ENCODE measurements at places on chromosomes 7 and 10.

DNA sequence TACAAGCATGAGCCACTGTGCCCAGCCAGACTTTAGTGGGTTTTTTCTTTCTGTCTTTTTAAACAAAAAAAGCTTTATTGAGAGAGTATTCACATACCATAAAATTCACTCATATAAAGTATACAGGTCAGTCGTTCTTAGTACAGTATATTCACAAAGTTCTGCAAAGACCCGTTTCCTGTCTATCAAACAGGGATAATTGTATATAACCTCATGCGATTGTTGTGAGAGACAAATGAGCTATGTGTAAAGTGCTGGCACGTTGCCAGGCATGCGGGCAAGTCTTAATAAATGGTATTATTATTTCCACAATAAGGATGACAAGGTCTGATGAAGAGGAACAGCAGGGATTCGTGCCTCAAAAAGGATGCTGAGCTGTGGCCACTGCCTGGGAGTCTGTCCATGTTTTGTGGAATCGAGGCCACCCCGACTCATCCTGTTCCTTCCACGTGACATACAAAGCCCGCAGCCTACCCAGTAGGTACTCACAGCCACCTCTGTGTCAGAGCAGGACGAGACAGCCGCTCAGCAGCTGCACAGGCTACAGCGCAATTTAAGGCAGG, 51.6 kb downstream of the SMKR1 start:
- peak; percentile 82 for DNase-seq

- no peak for DNase-seq
Observed at GRCh38 chr7:6028563-6028962, 2.6 kb upstream of the ANKRD61 start.

GRCh38 chr10:104831272-104831671, 190.2 kb downstream of the SORCS3 start:
- no peak for DNase-seq

DNA sequence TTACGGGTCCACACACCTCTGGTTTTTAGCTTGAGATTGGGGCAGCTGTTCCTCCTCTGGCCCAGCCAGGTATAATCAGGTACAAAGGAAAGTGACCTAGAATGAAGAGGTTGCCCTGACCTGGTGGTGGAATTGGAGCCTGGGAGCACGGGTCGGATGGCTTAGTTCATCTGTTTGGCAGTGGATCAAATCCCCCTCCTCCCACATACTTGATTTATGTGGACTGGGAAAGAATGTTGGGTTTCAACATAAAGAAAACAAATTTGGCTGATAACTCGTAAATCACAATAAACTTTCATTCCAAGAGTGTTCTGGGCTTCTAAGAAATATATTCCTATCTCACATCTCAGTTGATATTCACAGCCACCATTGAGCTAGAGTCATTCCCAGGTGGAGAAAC, 186.8 kb downstream of the CUX1 start:
- no peak for DNase-seq

GRCh38 chr10:13056456-13057077, 43.4 kb upstream of the OPTN start:
- peak; percentile 2 for DNase-seq

DNA sequence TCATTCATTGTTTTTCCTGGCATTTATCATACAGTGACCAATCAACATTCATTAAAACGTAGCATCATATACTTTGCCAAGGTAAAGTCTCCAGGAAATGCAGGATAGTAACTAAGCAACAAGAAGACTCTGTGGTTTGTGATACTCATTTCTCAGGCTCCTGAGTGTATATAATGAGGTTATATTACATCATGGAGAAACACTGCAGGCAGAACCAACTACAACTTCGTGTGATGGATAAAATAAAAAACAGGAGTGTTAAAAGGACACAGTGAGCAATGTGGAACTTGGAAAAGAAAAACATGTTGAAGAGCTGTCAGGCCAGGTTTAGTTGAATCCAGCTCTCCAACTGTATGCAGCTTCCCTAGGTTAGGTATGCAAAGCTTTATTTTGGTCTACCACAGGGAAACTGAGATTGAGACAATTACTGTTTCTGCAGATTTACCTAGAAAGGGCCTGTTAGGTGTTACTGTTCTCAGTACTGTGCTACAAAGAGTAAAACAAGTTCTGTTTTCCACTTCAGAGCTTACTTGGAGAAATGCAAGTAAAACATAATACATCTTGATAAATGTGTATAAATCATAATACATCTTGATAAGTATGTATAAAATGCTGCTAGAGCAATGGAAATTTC, 7.8 kb upstream of the CCNY start:
- no peak for DNase-seq

DNA sequence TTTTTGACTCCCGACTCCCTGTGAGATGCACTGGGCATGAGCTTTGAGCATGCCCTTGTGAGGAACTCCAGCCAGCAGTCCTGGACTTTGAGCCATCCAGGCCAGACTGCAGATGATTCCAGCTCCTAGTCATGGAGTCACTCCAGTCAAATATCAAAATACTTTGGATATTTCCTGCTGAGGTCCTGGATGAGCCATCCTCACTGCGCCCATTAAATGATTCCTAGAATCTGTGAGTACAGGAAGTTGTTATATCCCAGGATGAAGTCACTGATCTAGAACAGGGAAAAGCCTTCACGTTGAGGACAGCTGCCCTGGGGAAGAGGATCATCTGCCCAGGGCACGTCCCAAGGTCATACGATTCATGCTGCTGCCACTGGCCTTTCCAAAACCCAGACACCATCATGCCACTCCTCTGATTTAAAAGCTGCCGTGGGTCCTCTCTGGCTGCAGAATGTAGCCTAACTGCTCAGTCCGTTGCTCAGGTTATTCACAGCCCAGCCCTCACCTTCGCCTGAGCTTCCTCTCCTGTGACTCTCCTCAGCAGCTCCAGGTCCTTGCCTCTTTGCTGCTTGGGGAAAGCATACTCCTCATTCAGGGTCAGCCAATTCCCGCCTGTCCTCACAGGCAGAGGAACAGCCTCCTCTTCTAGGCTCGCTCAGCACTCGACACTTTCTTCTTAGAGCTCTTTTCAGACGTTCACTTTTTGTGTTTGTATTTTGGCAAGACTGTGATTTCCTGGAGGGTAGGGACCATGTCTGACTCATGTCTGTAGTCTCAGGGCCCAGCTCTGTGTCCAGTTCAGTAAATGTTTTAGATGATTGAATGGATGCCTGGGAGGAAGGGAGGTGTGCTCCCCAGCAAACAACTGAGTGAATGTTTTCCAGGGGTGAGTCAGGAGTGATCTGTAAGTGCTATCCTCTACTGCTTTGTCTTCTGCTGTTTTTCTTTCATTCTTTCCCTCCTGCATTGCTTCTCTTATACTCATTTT, 157.8 kb downstream of the SNX10 start:
- no peak for DNase-seq

GRCh38 chr7:10022957-10023356, 950.7 kb upstream of the PHF14 start:
- peak; percentile 49 for DNase-seq

DNA sequence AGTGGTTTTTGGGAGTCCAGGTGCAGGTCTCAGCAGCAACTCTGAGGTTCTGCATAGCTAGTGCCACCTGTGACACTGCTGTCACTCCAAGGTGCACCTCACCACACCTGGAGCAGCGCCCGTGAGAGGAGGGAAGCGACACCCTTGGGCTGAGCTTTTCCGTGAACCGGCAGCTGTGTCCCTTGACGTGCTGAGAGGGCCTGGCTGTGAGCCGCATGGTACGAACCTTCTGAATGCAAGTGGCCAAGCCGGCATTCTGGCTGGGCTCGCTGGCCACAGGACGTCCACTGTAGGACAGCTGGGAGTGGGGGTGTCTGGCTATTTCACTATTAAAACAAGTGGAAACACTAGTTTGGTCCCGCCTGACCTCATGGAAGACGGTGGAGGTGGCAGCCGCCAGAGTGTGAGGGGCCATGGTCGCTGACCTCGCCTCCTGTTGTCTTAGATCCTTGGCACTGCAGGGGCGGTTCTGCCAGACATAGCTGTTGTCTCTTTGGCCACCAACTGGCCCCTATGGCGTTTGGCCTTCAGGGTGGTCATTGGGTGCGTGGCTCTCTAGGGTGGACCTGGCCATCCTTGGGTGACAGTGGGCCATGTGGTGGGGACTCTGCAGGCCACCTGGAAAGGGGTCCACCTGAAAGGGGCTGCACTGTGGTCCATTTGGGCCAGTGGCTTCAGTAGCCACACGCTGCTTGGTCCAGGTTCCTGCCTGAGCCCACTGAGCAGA, 12.9 kb downstream of the INPP5A start:
- DNase-seq, result no peak

GRCh38 chr7:146285418-146285817, 168.8 kb downstream of the CNTNAP2 start:
- DNase-seq, result no peak

DNA sequence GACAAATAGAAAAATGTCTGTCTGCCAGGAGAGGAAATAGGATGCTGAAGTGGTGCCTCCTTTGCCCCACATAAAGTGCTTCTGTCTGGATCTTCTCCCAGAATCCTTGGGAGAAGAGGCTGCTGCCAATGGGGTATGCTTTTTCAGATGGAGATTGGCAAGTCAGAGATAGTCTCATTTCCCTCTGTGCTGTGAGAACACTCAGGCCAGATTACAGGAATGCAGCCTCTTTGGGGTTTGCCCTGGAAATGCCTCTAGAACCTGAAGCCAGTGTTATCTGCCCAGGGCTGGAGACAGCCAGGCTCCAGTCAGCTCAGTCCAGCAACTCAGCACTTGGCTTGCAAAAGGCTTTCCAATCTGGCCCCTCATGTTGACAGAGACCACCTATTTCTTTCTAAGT, 119.1 kb upstream of the PHYHIPL start:
- no peak for DNase-seq

DNA sequence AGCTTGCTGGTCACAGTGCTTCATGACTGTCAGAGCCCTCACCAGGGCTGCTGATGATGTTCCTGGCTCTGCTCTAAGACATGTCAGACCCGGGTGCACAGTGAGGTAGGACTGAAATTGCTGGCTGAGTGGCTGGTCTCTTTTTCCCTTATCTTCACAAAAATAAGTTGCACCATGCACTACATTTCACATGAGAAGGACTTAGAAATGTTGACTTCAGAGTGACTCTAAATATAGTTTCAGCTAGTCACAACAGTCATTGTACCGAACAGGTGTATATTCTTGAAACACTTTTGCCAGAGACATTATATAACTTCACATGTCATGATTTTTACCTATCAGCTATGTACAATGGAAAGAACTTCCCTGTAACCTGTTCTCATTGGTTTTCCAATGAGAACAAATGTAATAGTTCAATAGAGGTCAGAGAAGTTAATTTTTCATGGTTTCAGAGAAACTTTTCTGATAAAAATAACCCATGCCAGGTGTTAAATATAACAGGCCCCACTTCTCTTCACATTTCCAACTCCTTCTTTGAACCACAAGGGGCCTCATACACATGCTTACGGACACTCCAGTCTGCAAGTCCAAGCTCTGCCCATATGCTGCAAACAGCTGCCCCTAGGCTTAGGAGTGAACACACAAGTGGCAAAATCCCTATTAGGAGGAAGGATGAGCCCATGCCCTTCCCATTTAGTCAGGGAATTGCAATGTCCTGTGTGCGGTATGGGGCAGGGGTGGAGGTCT, 115.6 kb downstream of the CDK6 start:
- DNase-seq, result no peak

- no peak for DNase-seq
Observed at GRCh38 chr7:83852136-83852535, 203.2 kb upstream of the SEMA3E start.

- DNase-seq, result no peak
Observed at GRCh38 chr7:93884541-93884940, 6.0 kb downstream of the TFPI2 start.

DNA sequence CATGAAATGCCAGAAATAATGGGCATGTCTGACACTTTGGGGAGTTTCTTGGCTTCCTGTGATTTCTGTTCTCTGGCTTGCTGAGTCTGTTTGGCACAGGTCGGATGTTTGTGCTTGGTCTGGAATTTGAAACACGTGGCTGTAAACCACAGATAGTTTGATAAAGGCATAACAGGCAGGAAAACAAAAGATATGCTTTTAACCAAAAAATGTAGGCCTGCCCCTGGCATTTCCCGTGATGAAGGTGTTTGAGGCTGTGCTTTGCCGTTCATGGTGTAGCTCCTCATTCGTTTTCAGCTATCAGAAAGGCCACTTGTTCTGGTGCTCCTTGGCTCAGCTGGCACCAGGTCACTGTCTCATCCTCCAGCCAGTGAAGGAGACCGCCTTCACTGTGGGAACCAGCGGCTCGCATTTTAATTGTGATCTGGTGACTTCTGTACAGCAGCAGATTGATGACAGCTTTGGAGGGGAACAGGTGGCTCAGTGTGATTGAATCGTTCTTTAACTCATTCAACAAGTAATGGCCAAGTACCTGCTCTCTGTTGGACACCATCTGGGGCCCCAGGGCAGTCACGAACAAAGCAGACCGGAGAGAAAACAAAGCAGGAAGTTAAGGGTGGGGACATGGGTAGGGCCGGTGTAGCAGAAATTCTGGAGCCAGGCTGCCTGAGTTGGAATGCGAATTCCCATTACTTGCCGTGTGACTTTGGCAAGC, 111.5 kb downstream of the CCNY start:
- DNase-seq, result peak; percentile 66

DNA sequence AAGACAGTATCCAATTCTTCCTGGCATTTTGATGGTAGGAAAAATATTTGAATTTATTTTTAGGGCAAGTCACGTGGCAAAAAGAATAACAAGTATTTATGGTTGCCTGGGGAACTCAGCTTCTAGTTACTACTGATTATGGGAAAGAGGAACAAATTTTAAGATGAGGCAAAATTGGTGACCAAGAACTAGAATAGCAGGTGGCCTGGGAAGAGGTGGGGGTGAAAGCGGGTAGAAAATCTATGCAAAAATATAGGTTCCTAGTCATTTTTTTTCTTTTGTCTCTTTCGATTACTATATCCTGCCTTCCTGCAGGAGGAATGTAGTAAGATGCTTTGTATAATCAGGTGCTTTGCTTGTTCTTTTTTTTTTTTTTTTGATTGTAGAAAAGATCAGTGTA, 27.8 kb downstream of the ENTPD1 start:
- no peak for DNase-seq

GRCh38 chr10:122730238-122730637, 30.6 kb upstream of the C10orf120 start:
- DNase-seq, result no peak

GRCh38 chr7:49597805-49598204, 175.6 kb upstream of the VWC2 start:
- DNase-seq, result no peak

- DNase-seq, result no peak
Observed at GRCh38 chr10:123391275-123392028, 237.2 kb downstream of the BUB3 start.

GRCh38 chr7:44441079-44441478, 49.4 kb downstream of the NUDCD3 start:
- no peak for DNase-seq

Measured in NCI-H748 treated with DMSO at 0.1 percent for 48 hours (cell line).